Activated T-cell treated with anti-CD3 and anti-CD28 coated beads for 4 hours (primary cell): ENCODE measurements at places on chromosomes 6 and 20.

- no peak for DNase-seq
Measured at GRCh38 chr6:40996591-40997233, 42.3 kb downstream of the UNC5CL start.

- DNase-seq = no peak
Measured at GRCh38 chr20:55258559-55258958, 746.8 kb downstream of the CBLN4 start.

- no peak for DNase-seq
Measured at GRCh38 chr6:132893772-132894490, 79.6 kb downstream of the RPS12 start.

DNA sequence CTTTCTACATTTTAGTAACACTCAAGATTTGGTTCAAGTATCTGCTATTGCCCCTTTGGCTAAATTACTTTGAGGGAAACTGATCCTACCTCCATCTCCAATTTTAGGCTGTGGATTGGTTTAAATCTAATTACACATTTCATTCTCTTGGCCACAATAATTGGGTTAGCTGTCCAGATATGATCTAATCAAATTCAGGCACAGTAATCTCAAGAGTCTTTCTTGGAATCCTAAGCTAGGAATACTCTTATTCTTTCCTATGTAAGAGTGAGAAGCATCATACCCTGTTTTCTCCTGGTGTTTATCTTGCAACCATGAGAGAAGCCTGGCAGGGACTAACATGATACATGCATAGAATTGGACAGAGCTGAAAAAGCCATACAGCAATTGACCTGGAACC, 300.4 kb upstream of the MARCKS start:
- no peak for DNase-seq

DNA sequence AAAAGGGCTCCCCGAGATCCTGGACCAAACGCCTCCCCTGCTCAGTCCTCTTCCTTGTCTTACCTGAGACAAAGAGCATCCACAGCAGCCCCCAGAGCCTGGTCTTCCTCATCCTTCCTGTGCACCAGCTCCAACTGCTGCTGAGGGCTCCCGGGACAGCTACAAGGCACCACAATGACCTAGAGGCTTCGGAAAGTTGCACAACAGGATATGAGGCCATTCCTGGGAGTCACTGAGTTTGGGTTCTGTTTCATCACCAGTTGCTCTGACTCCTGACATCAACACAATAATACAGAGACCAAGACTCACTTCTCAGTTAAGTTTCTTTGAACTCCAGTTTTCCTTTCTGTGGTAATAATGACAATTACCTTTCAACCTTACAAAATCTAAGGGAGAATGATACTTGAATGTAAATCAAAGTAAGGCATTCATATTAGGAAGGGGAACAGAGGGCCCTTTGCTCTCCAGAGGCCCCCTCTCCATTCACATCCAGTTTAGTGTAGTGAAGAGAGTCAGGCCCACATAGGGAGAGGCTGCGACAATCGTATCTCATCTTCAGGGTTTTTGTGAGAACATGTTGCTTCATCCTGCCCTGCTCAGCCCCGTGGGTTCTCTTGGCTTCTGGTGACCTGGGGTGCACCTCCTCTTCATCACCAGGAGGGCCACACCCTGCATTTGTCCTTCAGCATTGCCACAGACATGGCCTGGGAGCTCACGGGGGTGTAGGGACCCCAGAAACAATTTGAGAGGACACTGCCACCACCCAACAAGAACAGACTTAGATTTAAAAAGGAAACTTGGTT, at the start of gene TREM1:
TSS of gene TREM1 (minus strand) at position 139 of the 803 bp plus-strand sequence. CDS start at position 112, 27 bp downstream.
- DNase-seq = no peak

- no peak for DNase-seq
Measured at GRCh38 chr6:145547594-145548335, 187.6 kb downstream of the EPM2A start.

DNA sequence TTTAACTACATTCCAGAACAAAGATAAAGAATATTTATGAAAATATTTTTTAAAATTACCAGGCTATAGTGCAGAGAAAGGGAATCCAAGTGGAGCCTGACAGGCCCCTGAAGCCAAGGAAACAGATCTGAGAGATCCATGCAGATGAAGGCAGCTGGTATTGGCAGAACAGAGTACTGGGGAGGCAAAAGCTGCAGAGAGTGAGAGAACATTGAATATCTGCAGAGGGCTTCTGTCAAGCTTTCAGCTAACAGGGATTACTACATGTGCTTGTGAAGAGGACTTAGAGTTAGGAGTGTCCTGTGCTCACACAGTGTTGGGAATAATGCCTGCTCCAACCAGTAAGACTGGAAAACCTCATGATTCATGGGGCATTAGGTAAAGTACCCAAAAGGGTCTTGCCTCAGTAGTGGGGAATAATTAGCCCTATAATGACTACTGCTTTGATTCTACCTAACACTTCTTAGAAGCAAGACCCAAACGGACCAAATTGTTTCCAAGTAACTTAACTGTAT, 657.2 kb downstream of the DHX35 start:
- DNase-seq = no peak

DNA sequence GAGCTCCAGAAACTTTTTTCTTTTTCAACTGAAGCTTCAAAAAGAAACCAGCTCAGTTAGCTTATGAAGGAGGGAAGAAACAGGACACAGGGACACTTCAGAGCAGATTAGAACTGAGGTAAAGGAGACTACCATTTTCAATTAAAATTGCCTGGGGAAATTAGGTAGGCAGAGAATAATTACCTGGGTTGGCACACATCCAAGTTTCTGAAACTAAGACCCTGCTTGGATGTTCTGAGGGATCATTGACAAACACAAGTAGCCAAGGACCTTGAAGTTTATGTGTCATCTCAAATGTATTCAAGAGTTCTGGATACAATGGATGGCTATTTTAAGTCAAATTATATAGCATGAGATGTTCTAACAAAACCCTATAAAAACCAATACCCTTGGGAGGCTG, 137.6 kb downstream of the PLCB4 start:
- no peak for DNase-seq

DNA sequence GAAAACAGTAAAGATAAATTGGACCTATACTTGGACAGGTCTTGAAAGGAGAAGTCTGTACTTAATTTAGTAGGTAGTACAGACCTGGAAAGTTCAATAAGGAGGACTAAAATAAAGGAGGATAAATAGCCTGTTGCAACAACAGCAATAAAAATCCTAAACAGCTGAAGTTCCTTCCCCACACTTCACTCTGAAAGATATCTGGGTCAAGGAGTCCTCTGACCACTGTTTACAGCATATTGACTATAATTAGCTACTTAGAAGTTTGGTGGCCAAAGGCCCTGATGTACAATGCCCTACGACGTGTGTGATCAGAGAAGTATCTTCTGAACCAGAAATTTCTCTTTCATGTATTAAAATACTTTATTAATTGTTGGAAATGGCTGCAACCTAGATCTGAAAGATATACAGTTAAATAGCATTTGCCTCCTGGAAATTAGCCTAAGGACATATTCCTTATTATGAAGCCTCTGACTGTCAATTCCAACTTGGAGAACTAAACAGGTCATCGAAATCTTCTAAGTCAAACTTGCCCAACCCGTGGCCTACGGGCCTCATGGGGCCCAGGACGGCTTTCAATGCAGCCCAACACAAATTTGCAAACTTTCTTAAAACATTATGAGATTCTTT, 82.8 kb downstream of the KIF13A start:
- no peak for DNase-seq
